ENCODE measurements at places on chromosomes 16 and 17.

DNA sequence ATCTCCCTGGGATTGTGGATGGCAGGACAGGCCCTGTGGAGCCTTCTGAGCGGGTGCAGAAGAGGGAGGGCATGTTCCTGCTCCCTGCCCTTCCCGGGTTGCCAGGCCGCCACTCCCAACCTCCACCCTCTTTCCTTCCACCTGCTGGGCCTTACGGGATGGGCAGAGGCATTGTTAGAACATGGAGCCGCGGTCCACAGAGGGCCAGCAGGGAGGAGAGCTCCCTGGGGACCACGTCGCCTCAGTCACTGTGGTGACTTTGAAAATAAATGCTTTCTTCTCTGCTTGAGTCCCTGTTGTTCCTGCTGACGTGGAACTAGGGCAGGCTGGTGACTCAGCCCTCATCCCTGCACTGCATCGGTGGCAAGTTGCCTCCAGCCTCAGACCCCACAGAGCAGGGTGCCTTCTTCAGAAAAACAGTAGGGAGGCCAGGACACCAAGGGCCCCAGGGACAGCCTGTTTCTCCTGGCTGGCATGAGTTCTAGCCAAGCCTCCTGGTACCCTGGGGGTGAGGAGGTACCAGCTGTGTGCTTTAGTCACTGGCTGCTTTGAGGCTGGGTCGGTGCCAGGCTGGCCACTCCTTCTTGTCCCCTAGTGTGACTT lies 224.9 kb downstream of the SEC14L1 start:
- DNase-seq: no peak

DNA sequence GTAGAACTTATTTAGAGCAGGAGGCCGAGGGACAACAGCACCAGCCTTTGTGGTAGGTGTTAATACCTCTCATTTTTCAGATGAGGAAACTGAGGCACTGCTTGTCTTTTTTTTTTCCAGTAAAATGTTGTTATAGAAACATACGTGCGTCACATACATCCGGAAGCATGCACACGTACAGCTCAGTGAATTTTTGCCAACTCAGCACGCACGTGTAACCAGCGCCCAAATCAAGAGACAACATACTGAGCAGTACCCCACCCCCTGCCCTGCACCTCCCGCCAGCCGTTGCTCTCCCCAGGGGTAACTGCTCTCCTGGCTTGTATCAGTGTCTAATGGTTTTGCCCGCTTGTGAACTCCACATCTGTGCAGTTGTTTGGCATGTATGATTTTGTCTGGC lies 92.0 kb downstream of the CMIP start:
- DNase-seq: no peak

GRCh38 chr17:35879773-35880654 lies at the start of gene CCL5:
Gene CCL5 (minus strand): TSS chr17:35880360.
- no peak for DNase-seq

DNA sequence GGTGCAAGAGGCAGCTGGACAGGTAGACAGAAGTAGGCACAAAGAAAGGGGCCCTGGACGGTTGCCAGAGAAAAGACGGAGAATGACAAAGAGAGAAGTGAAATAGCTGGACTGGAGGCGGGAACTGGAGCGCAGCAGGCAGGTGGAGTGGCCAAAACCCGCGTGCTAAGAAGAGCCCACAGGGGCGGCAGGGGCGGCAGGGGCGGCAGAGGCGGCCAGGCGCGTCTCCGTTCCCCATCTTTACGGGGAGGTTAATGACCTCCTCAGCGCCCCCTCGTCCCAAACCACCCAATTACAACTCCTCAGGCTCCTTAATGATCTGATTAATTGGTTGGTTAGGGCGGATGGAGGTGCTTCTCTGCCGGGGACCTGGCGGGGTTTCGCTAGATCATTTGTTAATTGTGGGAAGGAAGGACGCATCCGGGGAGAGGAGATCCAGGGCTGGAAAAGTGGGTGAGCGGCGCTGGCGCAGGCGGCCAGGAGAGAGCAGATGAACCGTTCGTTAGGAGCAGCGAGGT lies 15.4 kb upstream of the HOXB9 start:
- no peak for DNase-seq

DNA sequence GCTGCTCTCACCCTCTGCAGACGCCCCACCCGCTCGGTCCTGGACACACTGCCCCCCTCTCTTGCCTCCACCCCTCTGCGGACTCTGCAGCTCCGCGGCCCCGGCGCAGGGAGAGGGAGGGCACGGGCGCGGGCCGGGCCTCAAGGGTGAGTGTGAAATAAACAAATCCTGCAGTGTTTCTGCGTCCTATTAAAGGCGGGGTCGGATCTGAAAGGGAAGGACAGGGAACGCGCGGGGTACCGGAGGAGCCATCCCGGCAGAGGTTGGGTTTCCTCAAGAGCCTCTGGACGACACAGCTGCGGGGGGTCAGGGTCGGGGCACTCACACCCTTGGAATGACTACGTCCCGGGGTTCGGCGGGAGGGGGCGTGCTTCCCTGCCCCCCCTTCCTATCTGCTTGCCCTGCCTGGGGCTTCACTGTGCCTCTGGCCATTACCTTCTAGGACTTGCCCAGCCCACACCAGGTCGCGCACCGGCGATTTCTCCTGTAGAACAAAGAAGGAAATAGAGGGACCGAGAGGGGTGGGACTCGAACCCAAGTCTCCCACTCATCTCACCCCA lies 466 bp upstream of the HSF4 start:
- no peak for DNase-seq
